CD14-positive monocyte (primary cell): ENCODE measurements at places on chromosomes 16 and 17. TPM values are rescaled to one million over a fixed set of nuclear protein-coding genes. Genes with fewer than 3 reads are reported as not detected.

TEKT5 gene
- polyA plus RNA-seq: not detected

SBK1 gene
- polyA plus RNA-seq: 0.04 TPM in 1 of 2 replicates, not detected in the other

NLGN2 gene
- polyA plus RNA-seq: not detected

GGT6 gene
- not detected in 2 replicates for polyA plus RNA-seq

PRR35 gene
- polyA plus RNA-seq: not detected

CRYBA1 gene
- polyA plus RNA-seq: not detected

PRSS22 gene
- polyA plus RNA-seq: not detected

NDEL1 gene
- 39.7 TPM for polyA plus RNA-seq

KIF22 gene
- 45.9 and 46.2 TPM in 2 replicates for polyA plus RNA-seq

SPATA32 gene
- polyA plus RNA-seq: not detected in 2 replicates

ETV4 gene
- not detected for polyA plus RNA-seq

C17orf107 gene
- polyA plus RNA-seq: 4.2 TPM

SALL1 gene
- not detected in 2 replicates for polyA plus RNA-seq

TAT gene
- not detected in 2 replicates for polyA plus RNA-seq

ABCC11 gene
- not detected for polyA plus RNA-seq

RHBDL3 gene
- polyA plus RNA-seq: not detected

EVPLL gene
- not detected for polyA plus RNA-seq

HAP1 gene
- polyA plus RNA-seq: not detected

ABAT gene
- polyA plus RNA-seq: 8.7 TPM

KRT9 gene
- not detected for polyA plus RNA-seq

LLGL2 gene
- 7.5 TPM for polyA plus RNA-seq

TUFM gene
- 148 TPM for polyA plus RNA-seq

KRTAP4-4 gene
- polyA plus RNA-seq: not detected in 2 replicates

AXIN2 gene
- polyA plus RNA-seq: not detected in 2 replicates

PLSCR3 gene
- polyA plus RNA-seq: 45.7 TPM

MVP gene
- polyA plus RNA-seq: 146 TPM

MFAP4 gene
- polyA plus RNA-seq: 0.12 TPM

DBF4B gene
- 2.6 and 2.9 TPM in 2 replicates for polyA plus RNA-seq

PITPNM3 gene
- polyA plus RNA-seq: not detected

SLFN11 gene
- 46.8 TPM for polyA plus RNA-seq

PFAS gene
- 10.7 and 12.8 TPM in 2 replicates for polyA plus RNA-seq

PHOSPHO1 gene
- 1.4 TPM for polyA plus RNA-seq

FZD2 gene
- polyA plus RNA-seq: 3.1 and 5.6 TPM in 2 replicates

PRR14 gene
- 6.1 TPM for polyA plus RNA-seq

TEKT1 gene
- not detected in 2 replicates for polyA plus RNA-seq

GCGR gene
- polyA plus RNA-seq: not detected

MRPL45 gene
- polyA plus RNA-seq: 20.8 TPM

MAP3K14 gene
- 1.4 TPM for polyA plus RNA-seq

TBC1D3H gene
- not detected for polyA plus RNA-seq

HBA2 gene
- polyA plus RNA-seq: 2.8 and 6.4 TPM in 2 replicates

WNK4 gene
- polyA plus RNA-seq: not detected

SLC6A2 gene
- polyA plus RNA-seq: not detected in 2 replicates

NPIPB4 gene
- 28.1 and 87.7 TPM in 2 replicates for polyA plus RNA-seq

TSNAXIP1 gene
- not detected for polyA plus RNA-seq

MARVELD3 gene
- polyA plus RNA-seq: not detected

KRT39 gene
- not detected for polyA plus RNA-seq

ALOX12B gene
- polyA plus RNA-seq: not detected in 2 replicates

C16orf74 gene
- polyA plus RNA-seq: 26.6 TPM

RGS9 gene
- polyA plus RNA-seq: not detected

MLKL gene
- 63.0 and 136 TPM in 2 replicates for polyA plus RNA-seq

CREBBP gene
- polyA plus RNA-seq: 2.1 TPM

CMTM2 gene
- 39.1 TPM for polyA plus RNA-seq

ZSCAN10 gene
- polyA plus RNA-seq: not detected

SKAP1 gene
- polyA plus RNA-seq: 0.52 TPM

IL17C gene
- not detected for polyA plus RNA-seq

FOXF1 gene
- not detected for polyA plus RNA-seq
